Uterus (tissue), 4 donors: ENCODE measurements at places on chromosomes 11 and 22.

DNA sequence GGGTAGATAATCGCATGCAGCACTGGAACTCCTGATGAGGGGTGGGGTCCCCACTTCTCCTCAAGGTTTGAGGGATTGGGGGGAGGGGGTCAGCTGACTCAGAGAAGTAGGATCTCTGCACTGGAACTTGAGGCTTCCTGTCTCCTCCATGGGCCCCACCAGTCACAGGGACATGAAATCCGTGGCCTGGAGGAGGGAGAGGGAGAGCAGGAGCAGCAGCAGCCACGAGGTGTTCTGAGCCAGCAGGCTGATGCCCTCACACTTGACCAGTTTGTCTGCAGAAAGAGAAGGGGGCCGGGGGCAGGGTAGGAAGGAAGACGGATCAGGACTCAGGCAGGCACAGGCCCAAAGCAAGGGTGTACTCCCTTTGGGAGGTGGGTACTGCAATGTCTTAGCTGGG, 3.7 kb downstream of the THY1 start:
- DNase-seq: no peak

DNA sequence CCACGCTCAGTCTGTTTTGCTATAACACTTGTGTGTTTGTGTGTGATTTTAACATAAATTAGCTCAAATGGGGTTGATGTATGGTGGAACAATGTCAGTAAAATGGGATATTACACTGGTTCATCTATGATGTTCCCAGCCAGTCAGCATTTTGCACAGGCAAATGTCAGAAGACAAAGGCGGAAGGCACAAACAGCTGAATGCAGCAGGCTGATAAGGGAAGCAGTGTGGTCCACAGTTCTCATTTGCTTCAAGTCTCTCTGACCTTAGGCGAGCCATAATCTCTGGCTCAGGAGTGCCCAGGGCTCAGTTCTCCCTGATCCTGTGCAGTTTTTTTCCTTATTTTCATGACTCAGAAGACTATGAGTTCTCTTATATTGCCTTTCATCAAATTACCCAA, 102.7 kb downstream of the FAR1 start:
- DNase-seq: no peak

DNA sequence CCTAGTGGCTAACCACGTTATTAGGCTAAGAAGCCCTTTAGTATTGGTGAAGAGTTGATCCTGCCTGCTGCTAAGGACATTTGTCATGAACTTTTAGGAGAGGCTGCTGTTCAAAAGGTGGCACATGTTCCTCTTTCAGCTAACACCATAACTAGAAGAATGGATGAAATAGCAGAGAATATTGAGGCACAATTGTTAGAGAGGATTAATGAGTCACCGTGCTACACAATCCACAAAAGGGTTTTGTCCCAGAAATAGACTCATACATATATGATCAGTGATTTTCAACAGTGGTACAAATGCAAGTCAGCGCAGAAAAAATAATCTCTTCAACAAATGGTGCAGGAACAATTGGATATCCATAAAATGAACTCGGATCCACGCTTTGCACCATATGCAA, 7.0 kb upstream of the MSANTD2 start:
- no peak for DNase-seq

- peak; percentile 70 for DNase-seq
These were observed 14.7 kb downstream of the GGA1 start for GRCh38 chr22:37623075-37624016.

DNA sequence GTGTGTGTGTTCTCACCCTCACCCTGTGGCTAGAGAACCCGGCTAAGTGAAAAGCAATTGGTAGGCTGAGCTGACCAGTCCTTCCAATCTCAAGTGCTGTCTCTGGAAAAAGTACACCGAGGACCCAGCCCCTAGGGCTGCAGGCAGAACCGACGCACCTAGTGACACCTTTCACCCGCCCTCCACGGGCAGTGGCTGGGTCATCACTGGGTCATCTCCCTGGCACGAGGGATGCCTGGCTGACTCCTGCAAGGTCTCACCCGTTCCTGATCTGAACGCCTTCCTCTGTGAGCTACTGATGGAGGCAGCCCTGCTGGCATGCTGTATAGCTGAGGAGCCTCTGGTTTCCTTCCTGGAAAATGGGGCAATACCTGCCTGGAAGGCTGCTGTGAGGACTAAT, 311.5 kb downstream of the NTM start:
- no peak for DNase-seq

- DNase-seq: no peak
These were observed 7.1 kb upstream of the MUC6 start for GRCh38 chr11:1043563-1044096.

- no peak for DNase-seq
These were observed 2.8 kb upstream of the CYTH4 start for GRCh38 chr22:37279331-37280181.

GRCh38 chr11:112507281-112507680, 246.6 kb upstream of the PLET1 start:
- DNase-seq: no peak
